GM12891 (cell line): ENCODE measurements at places on chromosomes 11 and 22.

DNA sequence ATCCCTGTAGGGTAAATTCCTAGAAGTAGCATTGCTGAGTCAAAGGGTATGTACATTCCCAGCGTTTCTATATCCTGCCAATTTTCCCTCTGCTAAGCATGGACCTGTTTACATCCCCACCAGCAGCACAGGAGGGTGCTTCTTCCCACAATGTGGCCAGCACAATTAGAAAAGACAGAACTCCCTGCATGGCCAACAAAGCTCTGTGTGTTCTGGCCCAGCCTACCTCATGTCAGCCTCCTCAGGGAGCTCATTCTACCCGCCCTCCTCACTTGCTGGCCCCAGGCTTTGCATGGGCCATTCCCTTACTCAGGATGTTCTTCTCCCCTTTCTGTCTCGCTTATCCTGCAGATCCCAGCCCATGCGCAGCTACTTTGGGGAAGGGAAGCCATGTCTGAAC lies 186.1 kb downstream of the DSCAML1 start:
- no peak for DNase-seq

DNA sequence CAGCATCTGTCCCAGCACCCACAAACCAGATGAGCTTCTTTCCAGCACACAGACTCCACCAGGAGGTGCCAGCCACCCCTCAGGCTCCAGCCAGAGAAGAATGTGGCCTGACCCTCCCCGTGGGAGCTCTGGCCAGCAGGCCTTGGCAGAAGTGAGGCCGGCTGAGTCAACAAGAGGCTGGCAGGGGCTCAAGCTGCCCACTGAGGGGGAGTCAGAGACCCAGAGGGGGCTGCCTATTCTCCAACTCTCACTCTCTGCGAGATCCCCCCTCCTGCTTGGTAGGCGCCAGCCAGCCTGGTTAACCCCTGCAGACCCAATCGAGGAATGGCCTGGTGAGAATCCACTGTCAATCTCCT lies 10.6 kb upstream of the CDC42EP1 start:
- no peak for DNase-seq

DNA sequence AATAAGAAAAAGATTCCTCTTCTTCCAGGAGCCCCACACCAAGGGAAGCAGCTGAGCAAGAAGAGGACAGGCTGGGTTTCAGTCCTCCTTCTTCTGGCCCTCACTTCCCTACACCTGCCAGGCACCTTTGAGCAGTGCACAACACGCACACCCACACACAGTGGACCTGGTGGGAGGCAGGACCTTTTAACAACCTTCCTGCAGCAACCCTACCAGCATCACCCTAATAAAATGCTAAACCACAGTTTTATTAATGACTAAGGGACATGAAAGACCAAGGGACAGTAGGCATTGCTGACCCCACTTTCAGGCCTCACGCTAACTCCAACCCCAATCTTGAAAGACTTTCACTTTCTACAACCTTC lies 12.2 kb downstream of the ARAP1 start:
- DNase-seq: no peak

DNA sequence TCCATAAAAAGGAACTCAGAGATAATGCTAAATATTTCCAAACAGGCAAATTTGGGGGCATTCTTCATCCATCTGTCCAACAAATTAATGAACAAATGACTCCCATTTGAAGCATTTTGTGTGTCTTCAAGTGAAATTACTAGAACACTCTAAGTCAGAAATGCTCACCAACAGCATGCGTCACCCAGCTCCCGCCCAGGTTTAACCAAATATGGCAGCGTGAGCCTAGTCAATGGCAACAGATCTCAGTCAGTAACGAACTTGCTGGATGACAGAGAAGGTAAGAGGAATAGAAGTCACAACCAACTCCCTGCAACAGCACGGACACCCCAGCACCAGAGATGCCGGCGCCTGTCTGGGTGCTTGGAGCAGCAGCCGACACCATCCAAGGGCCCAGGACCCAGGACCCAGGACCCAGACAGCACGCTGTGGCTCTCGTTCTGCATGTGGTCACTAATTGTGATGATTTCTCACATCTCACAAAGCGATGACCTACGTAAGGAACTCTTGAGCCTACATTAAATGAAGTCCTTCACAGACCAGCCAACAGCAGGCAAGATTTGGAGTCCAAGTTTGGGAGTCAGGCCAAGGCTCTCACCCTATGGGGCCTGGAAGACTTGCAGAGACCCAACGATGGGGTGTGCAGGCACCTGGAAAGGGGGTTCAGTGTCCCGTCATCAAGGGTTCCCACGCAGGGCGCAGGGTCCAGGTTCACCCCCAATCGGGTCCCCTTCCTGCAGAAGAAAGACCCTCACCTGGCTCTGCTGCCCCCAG lies 556.9 kb downstream of the BRD1 start:
- no peak for DNase-seq

DNA sequence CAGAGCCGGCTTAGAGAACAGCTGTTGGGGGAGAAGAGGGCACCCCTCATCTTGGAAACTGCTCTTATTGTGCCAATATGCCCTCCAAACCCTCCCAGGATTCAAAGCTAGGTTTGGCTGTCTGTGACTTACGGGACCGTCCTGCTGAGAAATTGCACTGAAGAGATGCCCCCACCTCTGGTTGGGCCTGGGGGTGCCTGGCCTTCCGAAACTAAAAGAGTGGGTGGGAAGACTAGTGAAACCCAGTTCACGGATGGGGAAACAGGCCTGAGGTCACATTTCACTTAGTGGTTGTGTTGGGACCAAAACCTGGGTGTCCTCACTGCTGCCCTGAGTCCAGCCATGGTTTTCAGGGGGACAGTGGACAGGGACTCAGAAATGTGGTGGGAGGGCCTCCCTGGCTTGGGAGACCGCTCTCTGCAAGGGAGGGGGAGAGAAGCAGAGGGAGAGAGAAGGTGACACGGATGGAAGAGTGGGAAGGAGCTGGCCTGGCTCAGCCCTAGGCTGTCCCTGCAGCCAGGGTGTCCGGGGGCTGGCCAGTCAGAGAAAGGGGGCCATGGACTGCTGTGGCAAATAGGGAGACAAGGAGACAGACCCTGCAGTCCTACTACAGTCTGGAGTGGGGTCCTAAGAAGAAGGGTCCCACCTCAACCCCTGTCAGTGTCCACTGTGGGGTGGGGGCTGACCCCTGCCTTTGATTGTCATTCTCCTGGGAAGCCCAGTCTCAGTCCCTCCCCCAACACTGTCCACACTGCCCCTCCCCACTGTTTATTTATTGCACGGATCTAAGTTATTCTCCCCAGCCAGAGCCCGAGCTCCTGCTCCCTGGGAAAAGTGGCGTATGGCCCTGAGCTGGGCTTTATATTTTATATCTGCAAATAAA lies 13.6 kb downstream of the MAFF start:
- DNase-seq: no peak

GRCh38 chr22:38316364-38317121 lies 690 bp downstream of the CSNK1E start:
- DNase-seq: peak; percentile 61

DNA sequence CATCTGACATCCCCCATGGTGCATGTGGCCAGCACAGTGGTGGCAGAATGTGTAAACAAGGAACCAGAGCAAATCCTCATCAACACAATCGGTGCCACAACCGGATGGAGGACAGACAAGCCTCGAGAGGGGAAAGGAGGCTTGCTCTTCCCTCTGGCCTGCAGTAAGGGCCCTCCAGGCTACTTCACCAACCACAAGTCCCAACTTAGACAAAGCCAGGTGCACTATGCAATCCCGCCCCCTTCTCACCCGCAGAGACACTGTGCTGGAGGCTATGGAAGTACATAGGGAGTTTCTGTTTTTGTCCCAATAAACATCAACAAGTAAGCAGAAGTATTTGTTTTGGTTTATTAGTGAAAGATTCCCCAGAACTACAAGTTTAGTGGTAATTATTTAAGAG lies 54.3 kb downstream of the SPATA19 start:
- no peak for DNase-seq

- DNase-seq: no peak
These were observed 11.1 kb upstream of the SUSD2 start for GRCh38 chr22:24170188-24170587.

DNA sequence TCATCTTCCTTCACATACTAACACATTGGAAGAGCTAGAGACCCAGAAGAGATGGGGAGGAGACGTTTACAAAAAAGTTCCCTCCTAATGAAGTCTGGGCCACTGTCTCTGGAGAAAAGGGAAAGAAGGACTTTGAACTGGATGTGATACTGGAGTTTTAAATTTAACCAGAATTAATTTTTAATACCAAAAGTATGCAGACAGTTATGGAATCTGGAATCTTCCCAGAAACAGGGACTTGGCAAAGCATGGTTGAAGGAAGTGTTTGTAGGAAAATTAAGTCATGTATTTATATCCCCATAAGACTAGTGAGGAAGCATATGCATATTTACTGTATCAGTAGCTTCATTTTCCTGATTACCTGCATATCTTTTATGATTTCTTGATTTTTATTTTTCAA lies 215.5 kb downstream of the TTC28 start:
- no peak for DNase-seq

DNA sequence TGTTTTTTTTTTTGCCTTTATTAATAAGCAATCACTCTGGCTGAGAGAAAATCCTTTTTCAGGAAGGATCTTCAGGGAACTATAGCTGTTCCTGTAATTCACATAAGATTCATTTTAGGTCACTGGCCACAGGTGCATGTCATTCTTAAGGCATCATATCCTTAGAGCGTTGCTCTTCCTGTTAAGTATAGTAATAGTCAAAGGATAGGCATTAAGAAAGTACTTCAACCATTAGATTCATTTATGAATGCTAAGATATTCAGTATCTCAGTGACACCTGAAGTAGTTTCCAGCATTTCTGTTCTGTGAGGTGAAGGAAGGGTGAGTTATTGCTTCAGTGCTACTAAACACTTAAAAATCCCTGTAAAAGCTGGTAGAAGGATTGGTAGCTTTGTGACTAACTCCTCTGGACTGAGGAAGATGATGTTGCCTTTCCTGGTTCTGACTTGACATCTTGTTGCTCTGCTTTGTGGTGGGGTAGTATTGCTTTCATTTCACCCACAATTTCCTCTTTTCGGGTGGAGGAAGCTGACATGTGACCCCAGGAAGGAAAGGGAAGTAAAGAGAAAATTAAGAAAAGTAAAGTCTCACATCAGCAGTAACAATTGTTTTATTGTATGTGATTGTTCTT lies 34.7 kb downstream of the RNF169 start:
- peak; percentile 18 for DNase-seq

- peak; percentile 30 for DNase-seq
These were observed 41.5 kb upstream of the HSPA8 start for GRCh38 chr11:123103326-123103980.

DNA sequence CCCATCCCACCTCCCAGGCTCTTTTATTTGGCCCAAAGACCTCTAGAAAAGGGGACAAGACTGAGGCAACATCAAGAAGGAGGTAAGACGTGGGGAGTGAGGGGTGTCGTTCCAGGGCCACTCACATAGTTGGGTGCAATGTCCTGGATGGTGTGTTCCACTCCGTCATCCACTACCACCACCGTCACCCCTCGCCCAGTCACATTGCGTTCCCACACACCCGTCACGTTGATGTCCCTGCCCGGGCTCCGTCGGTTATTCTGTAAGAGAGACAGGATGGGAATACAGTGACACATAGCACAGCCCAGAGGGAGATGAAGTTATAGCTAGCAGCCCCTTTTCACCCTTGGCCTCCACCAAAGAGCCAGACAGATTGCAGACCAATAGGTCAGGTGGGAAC lies 3.8 kb downstream of the PCSK7 start:
- no peak for DNase-seq

GRCh38 chr11:17333799-17334586 lies 17.6 kb upstream of the NCR3LG1 start:
- DNase-seq: no peak
